Activated CD8-positive, alpha-beta memory T cell treated with anti-CD3 and anti-CD28 coated beads, Interleukin-2, amount 10 ng/mL, durations not matched to agents 7 days and 5 days (primary cell): ENCODE measurements at places on chromosomes 3 and 15. TPM values are rescaled to one million over a fixed set of nuclear protein-coding genes. Genes with fewer than 3 reads are reported as not detected.

The CEP152 gene
- total RNA-seq = 38.4 TPM

The GXYLT2 gene
- not detected for total RNA-seq

The ASB14 gene
- not detected for total RNA-seq

The EIF1B gene
- total RNA-seq = 33.9 TPM

- H3K27ac ChIP-seq = no peak overlapping the region
- no peak for DNase-seq
- H3K27me3 ChIP-seq = no peaks in the 10 kb centered on the region
- H3K36me3 ChIP-seq = no peaks in the 10 kb centered on the region
- no peak overlapping the region for H3K4me3 ChIP-seq
Measured at GRCh38 chr15:95127356-95127755, 896.0 kb downstream of the MCTP2 start.

DNA sequence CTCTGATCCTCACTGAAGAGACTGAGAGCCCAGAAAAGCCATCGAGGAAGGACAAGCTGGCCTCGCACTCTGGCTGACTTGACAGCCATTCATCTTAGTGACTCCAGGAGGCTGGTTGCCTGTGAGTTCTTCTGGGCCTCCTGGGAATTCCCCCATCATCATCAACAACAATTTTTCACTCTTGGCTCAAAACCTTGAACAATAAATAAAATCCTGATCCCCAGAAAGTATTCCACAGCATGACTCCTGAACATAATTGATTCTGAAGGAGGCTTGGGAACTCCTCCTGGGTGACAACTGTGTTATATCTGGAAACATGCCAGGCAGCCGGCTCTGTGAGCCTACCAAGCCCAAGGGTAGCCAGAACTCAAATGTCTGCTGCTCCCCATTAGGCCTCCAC lies 188.6 kb downstream of the SHQ1 start:
- H3K27me3 ChIP-seq = peaks cover 4% of the 10 kb centered on the region
- H3K4me1 ChIP-seq = peaks cover 9% of the 10 kb centered on the region
- no peak overlapping the region for H3K4me3 ChIP-seq

GRCh38 chr15:63354821-63355650 lies 26.6 kb downstream of the CA12 start:
- no peaks in the 10 kb centered on the region for H3K36me3 ChIP-seq
- H3K4me3 ChIP-seq = no peak overlapping the region
- no peak for DNase-seq
- peaks cover 15% of the 10 kb centered on the region for H3K27me3 ChIP-seq

DNA sequence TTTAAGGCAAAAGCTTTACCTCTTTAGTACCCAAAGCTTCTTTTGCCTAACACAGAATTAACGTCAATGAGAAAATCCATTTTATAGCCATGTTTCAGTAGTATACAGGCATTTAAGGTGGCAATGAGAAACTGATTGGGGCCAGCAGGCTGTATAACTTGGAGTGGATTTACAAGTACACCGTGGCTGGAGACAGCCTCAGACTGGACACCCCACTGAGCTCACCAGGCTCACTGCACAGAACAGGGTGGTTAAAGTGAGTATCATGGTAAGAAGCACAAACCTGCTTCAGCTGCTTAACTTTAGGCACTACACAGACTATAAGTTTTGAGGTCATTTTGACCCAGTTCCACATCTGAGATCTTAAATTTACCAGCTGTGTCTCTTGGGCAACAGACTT lies 8.9 kb downstream of the CPOX start:
- peaks cover 86% of the 10 kb centered on the region for H3K36me3 ChIP-seq
- H3K4me3 ChIP-seq = no peak overlapping the region
- no peak overlapping the region for H3K27ac ChIP-seq
- DNase-seq = no peak
- no peaks in the 10 kb centered on the region for H3K27me3 ChIP-seq

- H3K36me3 ChIP-seq = peaks cover 6% of the 10 kb centered on the region
- H3K4me1 ChIP-seq = no peaks in the 10 kb centered on the region
- DNase-seq = no peak
- no peak overlapping the region for H3K27ac ChIP-seq
Measured at GRCh38 chr3:51568036-51568435, 29.5 kb downstream of the RAD54L2 start.

DNA sequence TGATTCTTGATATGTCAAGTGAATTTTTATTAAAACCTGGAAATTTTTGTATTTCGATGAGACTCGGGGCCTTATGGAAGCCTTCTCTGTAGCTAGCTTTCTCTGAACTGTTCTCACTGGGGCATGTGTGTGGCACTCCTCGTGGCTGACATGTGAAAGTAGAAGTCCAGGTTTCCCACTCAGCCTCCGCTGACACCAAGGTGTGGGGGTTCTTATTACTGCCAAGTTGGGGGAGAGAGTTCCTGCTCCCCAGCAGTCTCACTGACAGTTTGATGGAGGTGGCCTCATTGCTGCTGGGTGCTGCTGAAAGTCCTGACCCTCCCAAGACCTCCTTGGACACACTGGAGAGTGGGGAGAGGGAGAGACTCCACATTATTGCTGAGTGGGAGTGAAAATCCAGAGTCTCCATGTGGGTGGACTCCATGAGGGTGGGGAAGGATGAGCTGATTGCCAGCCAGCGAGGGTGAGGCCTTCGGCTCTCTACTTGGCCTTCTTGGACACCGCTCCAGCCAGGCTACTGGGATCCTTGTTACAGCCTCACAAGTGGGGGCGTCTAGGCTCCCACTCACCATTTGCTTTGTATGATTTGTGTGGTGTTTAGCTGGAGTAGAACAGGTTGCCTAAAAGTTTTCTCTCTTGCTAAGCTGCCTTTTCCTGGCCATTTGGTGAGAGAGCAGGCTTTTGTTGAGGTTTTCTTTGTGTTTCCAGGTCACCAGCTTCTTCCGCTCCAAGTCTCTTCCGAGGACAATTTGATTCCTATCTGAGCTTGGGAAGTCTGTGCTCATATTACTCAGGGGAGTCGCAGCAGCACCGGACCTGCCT lies 64.1 kb downstream of the LSM3 start:
- H3K27me3 ChIP-seq = peaks cover 22% of the 10 kb centered on the region
- no peaks in the 10 kb centered on the region for H3K4me1 ChIP-seq
- DNase-seq = peak; percentile 26
- no peak overlapping the region for H3K4me3 ChIP-seq
- no peaks in the 10 kb centered on the region for H3K36me3 ChIP-seq
- H3K27ac ChIP-seq = no peak overlapping the region

DNA sequence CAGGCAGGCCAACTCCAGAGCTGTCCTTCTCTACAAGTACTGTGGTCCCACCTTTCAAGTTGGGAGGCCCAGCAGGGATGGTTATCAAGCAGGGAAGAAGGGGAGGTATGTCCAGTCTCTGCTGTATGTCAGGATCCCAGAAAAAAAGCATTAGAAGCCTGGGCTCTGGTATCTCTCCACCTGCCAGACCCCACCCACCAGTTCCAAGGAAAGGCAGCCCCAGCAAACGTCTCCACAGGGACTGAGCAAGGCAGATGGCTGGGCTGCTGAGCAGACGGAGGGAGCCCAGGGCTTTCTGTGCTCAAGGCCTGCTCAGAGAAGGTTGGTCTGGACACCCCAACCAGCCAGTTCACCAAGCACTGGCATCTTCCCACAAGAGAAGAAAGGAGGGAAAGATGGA lies 287.8 kb downstream of the XXYLT1 start:
- H3K36me3 ChIP-seq = no peaks in the 10 kb centered on the region
- peaks cover 46% of the 10 kb centered on the region for H3K27me3 ChIP-seq
- H3K4me1 ChIP-seq = no peaks in the 10 kb centered on the region
- DNase-seq = peak; percentile 14

DNA sequence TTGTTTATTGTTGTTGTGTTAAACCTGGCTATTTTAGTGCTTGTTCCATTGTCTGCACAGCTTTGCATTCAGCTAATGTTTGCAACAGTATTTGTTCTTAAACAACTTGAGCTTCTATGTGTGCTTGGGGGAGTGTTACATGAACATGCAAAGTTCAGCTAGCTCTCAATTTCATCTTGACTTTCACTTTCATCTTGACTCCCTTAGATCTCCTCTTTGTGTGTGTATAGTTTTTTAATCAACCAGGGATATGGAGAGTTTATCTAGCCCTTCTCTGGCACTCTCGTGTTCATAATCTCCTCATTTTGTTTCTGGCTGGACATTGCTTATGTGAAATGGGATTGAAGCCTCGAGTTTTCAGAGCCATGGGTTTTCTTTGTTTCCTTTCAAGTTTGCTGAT lies 212.4 kb upstream of the ZBTB20 start:
- no peak for DNase-seq
- H3K4me1 ChIP-seq = peaks cover 9% of the 10 kb centered on the region
- no peak overlapping the region for H3K27ac ChIP-seq
- H3K4me3 ChIP-seq = no peak overlapping the region
- no peaks in the 10 kb centered on the region for H3K36me3 ChIP-seq

GRCh38 chr3:52399593-52399992 lies 45.3 kb downstream of the SEMA3G start:
- H3K4me3 ChIP-seq = no peak overlapping the region
- no peak for DNase-seq
- H3K27ac ChIP-seq = no peak overlapping the region
- H3K4me1 ChIP-seq = no peaks in the 10 kb centered on the region
- peaks cover 13% of the 10 kb centered on the region for H3K36me3 ChIP-seq

GRCh38 chr3:156382458-156383346 lies 172.2 kb downstream of the SSR3 start:
- H3K27ac ChIP-seq = no peak overlapping the region
- H3K4me1 ChIP-seq = no peaks in the 10 kb centered on the region
- no peak overlapping the region for H3K4me3 ChIP-seq
- DNase-seq = no peak

DNA sequence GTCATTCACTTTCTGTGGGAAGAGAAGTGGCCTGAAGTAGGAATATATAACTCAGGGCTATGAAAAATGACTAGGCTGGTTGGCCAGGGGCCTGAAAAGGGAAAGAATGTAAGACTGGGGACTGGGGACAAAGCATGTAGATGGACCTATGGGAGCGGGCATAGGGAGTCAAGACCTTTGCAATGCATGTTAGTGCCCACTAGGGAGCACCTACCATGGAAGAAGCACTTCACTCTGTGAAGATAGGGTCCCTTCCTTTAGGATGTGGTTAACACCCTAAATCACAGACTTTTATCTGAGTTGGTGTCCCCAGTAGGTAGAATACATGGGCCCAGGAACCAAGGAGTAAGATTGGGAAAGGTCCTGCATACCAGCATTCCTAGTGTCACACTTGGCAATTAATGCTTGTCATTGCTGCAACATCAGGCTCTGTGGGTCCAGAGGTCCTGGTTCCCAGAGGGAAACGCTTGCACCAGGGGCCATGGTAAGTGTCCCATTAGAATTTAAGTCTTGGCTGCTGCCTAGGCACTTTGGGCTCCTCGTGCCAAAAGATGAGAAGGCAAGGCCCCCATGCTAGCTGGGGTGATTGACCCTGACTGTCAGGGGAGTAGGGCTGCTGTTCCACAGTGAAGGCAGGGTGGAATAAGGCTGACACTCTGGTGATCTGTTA lies 79.6 kb downstream of the CRYGS start:
- no peak for DNase-seq
- no peak overlapping the region for H3K4me3 ChIP-seq
- H3K36me3 ChIP-seq = no peaks in the 10 kb centered on the region
- H3K27ac ChIP-seq = no peak overlapping the region
- H3K4me1 ChIP-seq = no peaks in the 10 kb centered on the region
- peaks cover 21% of the 10 kb centered on the region for H3K27me3 ChIP-seq

DNA sequence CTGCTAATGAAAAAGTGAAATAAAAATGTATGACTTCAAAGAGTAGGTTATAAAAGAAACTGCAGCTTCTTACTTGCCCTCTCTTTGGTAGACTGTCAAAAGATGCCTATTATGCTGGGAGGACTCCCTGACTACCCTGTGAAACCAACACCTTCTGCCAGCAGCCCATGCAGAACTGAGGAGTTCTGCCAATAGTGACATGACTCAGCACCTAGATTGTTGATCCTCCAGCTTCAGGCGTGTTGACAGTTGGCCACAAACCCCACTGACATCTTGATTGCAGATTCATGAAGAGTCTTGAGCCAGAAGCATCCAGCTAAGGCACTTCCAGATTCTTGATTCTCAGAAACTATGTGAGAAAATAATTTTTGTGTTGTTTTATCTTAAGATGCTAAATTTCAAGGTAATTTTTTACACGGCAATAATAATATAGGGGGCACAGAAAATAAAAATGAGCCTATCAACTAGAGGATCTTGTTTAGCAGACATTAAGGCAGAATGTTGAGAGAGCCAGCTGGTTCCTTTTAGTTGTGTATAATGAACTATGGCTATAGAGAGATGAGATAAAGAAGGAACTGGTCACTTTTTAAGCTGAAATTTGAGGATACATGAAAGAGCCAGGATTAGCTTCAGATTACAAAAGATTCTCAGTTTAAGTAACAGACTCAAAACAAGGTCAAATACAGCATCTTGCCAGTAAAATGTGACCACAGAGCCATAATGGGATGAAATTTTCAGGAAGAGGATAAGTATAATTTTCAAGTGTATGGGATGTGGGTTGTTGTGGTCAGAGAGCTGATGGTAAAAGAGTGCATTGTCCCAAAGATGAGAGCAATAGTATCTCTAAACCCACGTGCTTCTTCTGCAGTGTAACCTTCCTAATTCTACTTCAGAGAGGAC lies 588.7 kb upstream of the CBLB start:
- peak; percentile 76 for DNase-seq
- H3K36me3 ChIP-seq = peaks cover 14% of the 10 kb centered on the region
- peaks cover 18% of the 10 kb centered on the region for H3K4me1 ChIP-seq
- no peak overlapping the region for H3K4me3 ChIP-seq
- H3K27ac ChIP-seq = peak overlapping the region; percentile 64

GRCh38 chr15:63250312-63250965 lies 27.0 kb upstream of the APH1B start:
- H3K36me3 ChIP-seq = peaks cover 57% of the 10 kb centered on the region
- peaks cover 4% of the 10 kb centered on the region for H3K4me1 ChIP-seq
- no peak overlapping the region for H3K4me3 ChIP-seq
- DNase-seq = no peak
- no peak overlapping the region for H3K27ac ChIP-seq

DNA sequence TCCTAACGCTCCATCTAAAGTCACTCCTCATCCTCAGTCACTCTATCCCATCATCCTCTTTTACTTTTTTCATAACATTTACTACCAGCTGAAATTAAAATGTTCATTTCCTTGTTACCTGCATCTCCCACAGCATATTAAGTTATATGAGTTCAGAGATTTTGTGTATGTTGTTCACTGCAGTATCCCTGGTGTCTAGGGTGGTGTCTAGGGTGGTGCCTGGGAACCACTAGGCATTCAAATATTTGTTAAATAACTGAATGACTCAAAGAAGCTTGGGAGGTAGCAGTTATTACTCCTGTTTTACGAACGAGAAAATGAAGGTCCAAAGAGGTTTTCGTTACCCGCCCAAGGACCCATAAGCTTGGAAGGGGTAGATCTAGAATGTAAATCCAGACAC lies 1.9 kb upstream of the C3orf49 start:
- no peaks in the 10 kb centered on the region for H3K27me3 ChIP-seq
- no peaks in the 10 kb centered on the region for H3K4me1 ChIP-seq
- no peak overlapping the region for H3K27ac ChIP-seq
- H3K36me3 ChIP-seq = no peaks in the 10 kb centered on the region
- H3K4me3 ChIP-seq = no peak overlapping the region
